NCI-H1417 (cell line): ENCODE measurements at places on chromosomes 11 and 22.

- no peak for DNase-seq
Measured at GRCh38 chr11:116329354-116330090, 443.3 kb downstream of the BUD13 start.

DNA sequence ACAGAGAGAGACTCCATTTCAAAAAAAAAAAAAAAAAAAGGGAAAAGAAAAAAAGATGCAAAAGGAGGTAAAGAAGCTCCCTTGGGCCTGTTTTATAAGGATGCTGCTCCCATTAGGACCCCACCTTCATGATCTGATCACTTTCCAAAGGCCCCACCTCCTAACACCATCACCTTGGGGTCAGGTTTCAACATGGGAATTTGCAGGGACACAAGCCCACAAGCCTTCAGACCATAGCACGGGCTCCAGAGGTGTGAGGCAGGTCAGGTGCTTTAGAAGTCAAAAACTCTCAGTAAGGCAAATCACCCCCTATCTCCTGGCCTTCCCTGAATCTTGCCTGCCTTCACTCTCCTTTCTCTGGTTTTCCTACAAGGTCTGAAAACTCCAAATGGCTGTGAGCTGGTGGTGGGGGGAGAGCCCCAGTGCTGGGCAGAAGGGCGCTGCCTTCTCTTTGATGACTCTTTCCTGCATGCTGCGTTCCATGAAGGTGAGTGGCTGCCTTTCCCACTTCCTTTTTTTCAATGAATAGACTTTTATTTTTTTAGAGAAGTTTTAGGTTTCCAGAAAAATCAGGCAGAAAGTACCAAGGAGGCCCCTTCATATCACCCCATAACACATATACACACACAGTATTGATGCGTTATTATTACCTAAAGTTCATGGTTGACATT lies 13.2 kb downstream of the ASPHD2 start:
- no peak for DNase-seq

DNA sequence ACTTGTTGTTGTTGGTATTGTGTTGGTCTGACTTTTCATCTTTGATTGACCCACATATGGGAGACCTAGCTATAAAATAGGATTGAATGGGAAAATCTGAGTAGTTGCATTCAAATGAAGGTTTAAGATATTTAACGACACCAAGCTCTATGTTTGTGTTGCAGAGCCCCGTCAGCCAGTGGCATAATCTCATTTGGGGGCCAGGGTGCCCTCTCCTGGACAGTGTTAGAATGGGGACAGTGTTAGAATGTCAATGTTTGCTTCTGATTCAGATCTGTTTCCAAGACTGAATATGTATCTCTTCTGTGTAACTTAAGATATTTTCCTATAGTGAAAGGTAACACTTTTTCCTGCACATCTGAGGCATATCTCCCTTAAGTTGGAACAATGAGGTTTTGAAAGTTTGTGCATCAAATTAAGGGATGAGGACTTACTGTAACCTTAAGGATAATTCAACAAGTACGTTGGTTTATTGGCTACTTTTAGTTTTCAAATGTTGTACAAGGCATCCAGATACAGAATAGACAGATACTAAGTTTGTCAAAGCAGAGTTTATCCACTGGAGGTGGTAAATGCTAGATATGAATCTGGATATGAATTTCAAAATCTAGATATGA lies 5.3 kb upstream of the OR52M1 start:
- DNase-seq = peak; percentile 28

- DNase-seq = no peak
Measured at GRCh38 chr22:33095661-33096060, 37.5 kb upstream of the SYN3 start.

GRCh38 chr11:65111159-65111743 lies 421 bp upstream of the TM7SF2 start:
- no peak for DNase-seq

DNA sequence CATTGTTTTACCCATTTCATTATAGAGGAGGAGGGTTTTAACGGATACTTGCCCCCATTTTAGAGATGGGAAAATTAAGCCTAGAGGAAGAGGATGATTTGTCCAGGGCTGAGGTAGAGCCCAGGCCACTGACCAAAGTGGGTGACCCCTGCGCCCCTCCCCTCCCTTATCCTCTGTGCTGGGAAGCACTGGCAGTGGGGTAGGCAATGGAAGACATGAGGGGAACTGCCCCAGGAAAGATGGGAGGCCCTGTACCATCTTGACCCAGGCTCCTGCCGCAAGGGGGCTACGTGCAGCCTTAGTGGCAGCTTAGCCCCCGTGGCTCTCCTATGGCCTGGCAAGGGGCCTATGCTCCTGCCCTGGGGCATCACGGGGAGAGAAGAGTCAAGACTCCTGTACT lies 76.4 kb upstream of the MYOD1 start:
- no peak for DNase-seq

DNA sequence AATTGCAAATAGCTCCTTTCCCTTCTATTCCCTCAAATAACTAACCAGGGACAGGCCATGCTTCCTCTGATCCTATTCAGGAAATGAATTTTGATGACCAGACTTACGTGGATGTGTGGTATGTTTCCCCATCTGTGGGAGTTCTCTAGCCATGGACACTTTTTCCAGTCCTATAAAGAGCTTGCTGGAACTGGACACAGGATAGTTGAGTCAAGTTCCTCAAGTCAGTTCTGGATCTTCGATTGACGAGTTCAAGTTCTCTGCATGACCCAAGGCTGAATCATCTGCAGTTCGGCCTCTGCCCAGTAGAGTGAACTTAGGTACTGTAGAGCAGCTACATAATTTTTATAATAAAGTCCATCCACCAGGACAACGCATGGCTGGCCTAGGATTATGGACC lies 52.7 kb upstream of the CCND1 start:
- DNase-seq = no peak

GRCh38 chr11:67666676-67667489 lies 7.5 kb downstream of the ALDH3B2 start:
- no peak for DNase-seq

DNA sequence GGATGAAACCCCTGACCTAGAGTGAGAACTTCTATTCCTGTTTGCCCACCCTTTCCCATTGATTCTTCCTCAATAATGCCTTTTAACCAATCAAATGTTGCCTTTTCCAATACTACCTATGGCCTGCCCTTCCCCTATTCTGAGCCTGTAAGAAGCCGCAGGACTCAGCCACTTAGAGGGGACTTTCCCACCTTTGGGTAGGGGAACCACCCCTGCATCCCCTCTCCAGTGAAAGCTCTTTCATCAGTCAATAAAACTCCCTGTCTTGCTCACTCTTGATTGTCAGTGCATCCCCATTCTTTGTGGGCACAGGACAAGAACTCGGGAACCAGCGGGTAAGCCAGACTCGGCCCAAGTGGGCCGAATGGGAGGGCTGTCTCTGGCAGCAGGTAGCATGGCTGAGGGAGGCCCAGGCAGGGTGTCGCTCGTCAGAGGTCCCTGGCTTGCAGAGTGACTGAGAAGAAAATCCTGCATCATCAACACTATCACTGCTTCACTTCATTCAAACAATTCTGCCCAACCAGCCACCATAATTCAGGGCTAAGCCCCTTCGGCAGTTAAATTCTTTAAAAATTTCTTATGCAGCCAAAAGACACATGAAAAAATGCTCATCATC lies 30.4 kb downstream of the LDHAL6A start:
- DNase-seq = no peak

GRCh38 chr11:5277807-5278382 lies 8.2 kb upstream of the HBE1 start:
- no peak for DNase-seq

- DNase-seq = no peak
Measured at GRCh38 chr22:37419969-37420685, 7.2 kb downstream of the ELFN2 start.

- no peak for DNase-seq
Measured at GRCh38 chr22:29604076-29604360, 585 bp downstream of the NF2 start.

DNA sequence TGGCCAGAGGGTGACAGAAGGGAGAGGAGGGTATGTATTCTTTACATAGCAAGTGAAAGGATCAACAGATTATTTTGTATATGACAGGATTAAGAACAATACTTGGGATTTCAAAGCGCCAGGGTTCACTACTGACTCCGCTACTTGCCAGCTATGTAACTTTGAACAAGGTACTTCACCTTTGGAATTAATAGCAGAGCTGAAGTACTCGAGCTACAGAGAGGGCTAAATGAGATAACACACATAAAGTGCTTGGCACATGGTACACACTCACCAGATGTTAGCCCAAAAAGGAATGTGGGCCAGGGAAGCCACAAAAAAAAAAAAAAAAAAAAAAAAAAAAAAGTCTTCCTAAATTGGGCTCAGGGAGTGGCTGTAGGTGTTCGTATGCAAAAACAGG lies 408.4 kb downstream of the BUD13 start:
- DNase-seq = no peak

DNA sequence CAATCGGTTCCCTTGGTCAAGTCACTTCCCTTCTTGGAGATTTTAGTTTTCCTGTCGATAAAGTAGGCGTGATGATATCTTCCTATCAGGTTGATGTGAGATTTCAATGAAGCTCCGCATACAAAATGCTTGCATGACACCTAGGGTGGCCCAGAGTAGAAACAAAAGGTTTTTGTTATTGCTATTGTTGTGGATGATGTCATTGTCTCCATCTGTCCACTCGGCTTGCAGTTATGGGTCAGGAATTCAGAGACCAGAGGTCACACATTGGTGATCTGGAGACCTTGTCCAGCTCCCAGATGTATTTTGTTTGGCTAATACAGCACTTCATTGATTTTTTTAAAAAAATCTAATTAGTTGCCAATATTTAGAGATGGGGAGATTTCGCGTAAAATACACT lies 382.1 kb downstream of the MN1 start:
- DNase-seq = no peak

DNA sequence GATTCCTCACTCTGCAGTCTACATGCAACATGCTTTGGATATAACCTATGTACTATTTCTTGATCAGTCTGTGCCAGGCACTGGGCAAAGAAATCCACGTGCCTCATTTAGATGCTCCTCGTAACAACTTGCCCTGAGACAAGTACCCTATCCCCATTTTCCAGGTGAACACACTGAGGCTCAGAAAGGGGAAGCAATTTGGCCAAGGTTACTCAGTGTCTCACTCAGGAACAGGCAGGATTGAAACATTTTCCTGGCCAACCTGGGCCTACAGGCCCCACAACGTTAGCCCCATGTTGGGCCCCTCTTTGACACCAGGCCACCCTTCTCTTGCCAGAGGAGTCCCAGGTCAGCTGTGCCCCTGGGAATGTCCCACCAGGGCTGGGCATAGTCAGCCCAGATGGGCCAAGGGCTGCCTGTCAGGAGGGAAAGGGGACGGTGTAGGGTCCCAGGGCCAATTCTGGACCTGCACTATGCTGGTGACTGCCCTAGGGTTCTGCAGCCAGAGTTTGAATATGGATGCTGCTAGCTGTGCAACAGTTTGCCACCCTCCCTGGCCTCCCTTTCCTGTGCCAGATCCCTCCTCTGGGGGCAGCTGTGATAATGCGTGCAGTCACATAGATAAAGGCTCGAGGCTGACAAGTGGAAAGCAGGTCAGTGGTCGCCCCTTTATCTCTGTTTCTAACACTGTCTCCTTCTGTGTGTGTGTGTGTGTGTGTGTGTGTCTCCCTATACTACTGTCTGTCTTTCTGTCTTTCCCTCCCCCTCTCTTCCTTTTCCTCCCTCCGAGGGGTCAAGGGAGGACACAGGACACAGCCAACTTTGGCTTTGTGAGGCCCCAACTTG lies 10.4 kb upstream of the EMID1 start:
- DNase-seq = no peak

GRCh38 chr22:42269432-42270175 lies 849 bp downstream of the TCF20 start:
- DNase-seq = peak; percentile 8

GRCh38 chr11:74025467-74026166 lies 16.7 kb upstream of the UCP3 start:
- no peak for DNase-seq

- DNase-seq = peak; percentile 88
Measured at GRCh38 chr22:36659762-36660509, 43.6 kb downstream of the CACNG2 start.

DNA sequence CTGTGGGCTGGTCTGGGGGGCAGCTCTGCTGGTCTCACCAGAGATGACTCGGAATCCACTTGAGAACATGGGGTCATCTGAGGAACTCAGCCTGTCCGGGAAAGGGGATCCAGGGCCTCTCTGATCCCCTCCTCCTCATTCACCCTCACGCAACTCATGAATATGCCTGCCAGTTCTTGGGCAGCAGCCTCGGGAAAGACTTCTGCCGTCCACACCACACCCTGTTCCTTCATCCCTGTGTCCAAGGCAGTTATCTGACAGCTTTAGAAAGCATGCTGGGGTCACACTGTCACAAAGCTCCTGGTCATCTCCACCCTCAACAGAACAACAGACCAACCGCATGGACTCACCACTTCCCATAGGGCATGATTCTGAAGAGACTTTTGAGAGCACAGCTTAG lies 88.3 kb downstream of the AMOTL1 start:
- no peak for DNase-seq

DNA sequence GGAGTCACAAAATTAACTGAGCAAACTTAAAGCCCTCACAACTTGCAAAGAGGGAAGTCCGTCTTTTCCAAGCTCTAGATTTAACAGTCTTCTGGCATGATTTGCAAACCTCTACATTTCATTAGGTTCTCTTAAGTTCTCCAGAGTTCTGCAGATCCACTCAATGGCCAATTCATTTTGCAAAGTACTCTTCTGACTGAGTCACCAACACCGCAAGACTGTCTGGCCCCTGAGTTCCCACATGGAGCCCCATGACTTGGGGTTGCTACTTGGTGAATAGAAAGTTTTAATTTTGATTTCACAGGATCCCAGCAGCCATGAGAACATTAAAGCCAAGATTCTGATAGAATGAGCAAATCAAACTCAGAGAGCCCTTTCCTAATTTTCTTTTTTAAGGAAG lies 134.5 kb downstream of the PLEKHA7 start:
- DNase-seq = no peak

DNA sequence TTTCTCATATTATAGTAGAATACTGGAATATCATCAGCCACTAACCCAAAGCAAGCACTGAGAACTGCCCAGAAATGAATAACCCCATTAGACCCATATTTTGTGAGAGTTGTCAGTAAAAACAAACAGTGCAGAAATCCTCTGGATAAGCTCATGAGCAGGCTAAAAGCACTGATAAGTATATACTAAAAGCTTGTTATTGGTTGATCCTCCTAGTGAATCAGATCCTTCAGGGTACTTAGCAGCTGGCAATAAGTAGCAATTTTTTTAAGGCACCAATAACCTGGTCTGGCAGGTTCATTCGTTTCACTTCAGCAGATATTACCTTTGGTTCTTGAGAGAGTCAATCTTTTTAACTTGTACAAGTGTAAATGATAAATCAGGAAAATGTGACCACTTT lies 1.2 kb downstream of the NOX4 start:
- DNase-seq = no peak

GRCh38 chr11:101336858-101337257 lies 207.2 kb upstream of the PGR start:
- DNase-seq = peak; percentile 96

DNA sequence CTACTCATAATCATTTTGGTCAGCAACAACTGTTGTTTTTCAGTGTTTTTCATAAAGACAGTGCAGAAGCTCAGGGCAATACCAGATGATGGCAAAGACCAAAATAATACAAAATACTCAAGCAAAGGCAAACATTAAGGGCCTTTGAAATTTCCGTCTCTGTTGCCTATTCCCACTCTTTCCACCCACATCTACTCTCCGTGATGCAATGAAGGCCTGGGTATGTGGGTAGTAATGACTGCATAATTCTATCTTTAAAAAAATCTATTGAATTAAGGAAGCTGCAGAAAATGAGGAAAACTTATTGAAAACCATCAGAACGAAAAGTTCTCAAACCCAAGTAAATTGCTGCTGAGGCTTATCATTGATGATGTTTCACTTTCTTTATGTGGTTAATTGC lies 203.3 kb downstream of the MAML2 start:
- DNase-seq = no peak

- no peak for DNase-seq
Measured at GRCh38 chr11:94750319-94751217, 17.6 kb upstream of the AMOTL1 start.
